Activated effector memory CD4-positive, alpha-beta T cell treated with anti-CD3 and anti-CD28 coated beads, Interleukin-2, amount 50 U/mL, for 16 hours (primary cell): ENCODE measurements at places on chromosomes 2 and 18.

GRCh38 chr18:55819448-55819847 lies 231.5 kb upstream of the TCF4 start:
- DNase-seq, result no peak

- no peak for DNase-seq
Observed at GRCh38 chr2:201366146-201366545, 9.0 kb upstream of the FLACC1 start.

DNA sequence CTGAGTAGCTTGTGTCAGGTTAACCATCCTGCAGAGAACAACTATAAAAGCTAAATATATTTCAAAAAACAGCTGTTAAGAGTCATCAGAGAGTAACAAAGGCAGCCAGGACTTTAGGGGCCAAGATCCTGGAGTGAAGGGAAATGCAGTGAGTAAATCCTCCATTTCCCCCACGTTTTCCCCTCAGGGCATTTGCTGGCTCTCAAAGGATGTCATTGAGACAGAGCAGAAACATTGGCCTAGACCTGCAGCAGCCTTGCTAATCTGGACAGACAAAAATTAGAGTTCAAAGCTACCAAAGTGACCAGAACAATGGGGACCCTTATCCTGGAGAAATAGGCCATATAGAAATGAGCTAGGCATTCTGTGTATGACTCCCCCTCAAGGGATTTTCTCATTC lies 21.1 kb upstream of the KLHL29 start:
- no peak for DNase-seq

- no peak for DNase-seq
Observed at GRCh38 chr2:232681527-232681926, 15.6 kb upstream of the GIGYF2 start.

DNA sequence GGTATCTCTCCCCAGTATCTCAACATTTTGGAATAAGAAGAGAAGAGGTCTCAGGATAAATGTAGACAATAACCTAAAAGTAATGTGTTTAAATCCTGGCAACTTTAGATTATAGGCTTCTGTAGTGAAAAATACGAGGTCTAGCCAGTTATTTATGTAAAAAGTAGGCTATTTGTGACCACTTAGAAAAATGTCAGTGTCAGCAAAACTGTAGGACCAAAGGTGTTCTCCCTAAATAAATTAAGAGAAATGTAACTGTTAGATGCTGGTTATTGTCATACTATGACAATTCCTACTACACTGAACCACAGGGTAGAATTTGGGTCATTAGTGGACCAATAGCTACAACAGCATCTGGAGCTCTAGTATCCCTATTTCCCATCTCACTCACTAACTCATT lies 2.0 kb downstream of the SUPT7L start:
- no peak for DNase-seq

DNA sequence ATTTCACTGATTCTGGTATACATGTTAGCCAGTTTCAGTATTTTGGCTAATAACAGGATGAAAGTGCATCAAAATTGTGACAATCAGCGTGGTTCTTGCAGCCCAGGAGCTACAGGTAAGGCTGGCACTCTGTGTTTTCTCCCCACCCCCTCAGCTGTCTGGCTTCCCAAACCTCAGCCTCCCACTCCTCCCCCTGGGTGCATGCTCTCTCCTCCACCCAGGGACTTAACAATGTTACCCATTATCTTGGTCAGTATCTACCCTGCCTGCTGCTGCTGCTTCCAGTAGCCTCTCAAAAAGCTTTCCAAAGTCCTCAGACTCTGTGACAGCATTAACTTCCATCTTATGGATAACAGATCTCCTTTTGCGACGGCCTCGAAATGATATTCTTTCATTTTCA lies 41.0 kb downstream of the TRABD2A start:
- DNase-seq, result no peak

DNA sequence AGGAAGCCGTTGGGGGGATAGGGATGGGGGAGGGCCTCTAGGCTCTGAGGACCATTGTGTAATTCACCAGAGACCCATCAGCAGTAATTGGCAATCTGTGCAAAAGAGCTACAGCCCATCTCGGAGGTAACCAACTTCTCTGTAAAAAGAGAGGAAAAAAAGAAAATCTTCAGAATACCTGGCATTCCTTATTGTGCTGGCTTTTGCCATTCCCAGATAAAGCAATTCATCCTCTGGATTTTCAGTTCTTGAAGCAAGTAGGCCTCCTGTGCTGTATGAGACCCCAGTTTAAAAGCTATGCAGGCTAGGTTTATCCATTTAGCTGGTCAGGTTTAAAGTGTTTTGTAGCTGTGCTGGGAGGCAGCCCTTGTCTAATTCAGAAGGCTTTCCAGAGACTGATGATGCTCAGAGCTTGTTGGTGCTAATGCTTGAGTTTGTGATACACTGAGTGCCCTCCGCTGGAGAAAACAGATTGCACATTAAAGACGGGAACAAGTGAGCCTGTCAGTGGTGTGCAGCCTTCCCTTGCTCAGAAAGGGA lies at the start of gene LRRTM4:
TSS of gene LRRTM4 (minus strand) at position 446 of the 540 bp plus-strand sequence.
- DNase-seq, result no peak

DNA sequence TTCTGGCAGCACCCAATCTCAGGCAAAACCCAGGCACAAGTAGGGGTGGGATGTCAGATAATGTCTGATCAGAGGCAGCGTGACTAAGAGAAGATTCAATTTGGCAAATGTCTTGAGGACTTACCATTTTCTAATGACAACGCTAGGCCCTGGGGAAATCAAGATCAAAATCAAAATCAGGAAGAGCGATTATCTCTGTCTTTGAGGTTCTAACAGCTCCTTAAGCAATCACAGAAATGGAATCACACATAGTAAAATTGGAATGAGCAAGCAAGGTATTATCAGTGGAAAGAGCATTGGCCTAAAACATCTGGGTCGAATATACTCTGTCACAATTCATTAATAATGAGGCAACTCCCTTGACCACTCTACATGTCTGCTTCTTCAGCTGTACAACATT lies 8.6 kb upstream of the SERPINB2 start:
- no peak for DNase-seq

DNA sequence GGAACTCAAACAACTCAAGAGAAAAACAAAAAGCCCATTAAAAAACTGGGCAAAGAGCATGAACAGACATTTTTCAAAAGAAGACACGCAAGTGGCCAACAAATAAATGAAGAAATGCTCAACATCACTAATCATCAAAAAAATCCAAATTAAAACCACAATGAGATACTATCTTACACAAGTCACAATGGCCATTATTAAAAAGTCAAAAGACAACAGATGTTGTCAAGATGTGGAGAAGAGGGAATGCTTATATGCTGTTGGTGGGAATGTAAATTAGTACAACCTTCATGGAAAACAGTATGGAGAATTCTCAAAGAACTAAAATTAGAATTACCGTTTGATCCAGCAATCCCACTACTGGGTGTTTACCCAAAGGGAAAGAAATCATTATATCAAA lies 15.1 kb downstream of the LMAN1 start:
- no peak for DNase-seq

- DNase-seq, result no peak
Observed at GRCh38 chr2:3470166-3470651, 49.1 kb downstream of the ADI1 start.

DNA sequence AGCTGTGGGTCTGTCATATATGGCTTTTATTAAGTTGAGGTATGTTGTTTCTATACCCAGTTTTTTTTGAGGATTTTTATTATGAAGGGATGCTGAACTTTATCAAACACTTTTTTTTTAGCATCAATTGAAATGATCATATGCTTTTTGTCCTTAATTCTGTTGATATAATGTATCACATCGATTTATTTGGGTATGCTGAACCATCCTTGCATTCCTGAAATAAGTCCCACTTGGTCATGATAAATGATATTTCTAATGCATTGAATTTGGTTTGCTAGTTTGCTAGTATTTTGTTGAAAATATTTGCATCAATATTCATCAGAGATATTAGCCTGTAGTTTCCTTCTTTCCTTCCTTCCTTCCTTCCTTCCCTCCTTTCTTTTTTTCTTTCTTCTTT lies 22.5 kb upstream of the CWC22 start:
- no peak for DNase-seq
